CD4-positive, alpha-beta T cell treated with Interleukin-15 for 4 hours (primary cell): ENCODE measurements at places on chromosomes 1 and 21.

DNA sequence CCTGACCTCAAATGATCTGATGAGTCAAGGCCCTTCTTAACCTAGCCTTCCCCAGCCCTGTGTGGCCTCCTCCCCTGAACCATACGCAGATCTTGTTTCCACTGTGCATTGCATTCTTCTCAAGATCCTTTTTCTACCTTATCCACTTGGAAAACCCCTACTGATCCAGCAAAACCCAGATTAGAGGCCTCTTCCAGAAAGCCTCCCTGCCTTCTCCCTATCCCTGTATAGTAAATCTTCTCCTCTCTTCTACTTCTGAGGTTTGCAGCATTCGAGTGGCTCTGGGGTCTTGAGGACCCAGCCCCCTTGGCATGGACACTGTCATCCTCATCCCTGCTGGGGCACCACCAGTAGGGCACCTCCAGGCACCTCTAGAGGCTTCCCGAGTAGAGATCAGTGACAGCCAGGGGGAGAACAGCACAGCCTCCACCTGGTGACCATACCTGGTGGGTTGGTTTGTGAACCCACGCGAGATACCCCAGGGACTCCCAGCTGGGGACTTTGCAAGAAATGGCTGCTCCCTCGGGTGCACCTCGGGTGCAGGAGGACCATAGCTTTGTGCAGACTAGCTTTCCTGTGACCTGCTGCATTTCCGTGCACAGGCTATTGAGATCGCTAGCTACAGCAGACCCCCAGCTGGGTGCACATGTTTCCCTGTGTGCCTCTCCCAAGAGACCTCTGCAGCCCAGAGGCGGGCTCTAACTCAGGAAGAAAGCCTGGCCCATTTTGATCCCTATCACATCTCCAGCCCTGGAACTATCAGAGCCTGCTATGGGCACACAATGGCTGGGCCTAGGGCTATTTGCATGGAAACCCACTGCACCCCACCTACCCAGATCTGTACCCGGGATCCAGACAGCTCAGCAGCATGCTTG, 34.2 kb downstream of the MATN1 start:
- no peak for DNase-seq

DNA sequence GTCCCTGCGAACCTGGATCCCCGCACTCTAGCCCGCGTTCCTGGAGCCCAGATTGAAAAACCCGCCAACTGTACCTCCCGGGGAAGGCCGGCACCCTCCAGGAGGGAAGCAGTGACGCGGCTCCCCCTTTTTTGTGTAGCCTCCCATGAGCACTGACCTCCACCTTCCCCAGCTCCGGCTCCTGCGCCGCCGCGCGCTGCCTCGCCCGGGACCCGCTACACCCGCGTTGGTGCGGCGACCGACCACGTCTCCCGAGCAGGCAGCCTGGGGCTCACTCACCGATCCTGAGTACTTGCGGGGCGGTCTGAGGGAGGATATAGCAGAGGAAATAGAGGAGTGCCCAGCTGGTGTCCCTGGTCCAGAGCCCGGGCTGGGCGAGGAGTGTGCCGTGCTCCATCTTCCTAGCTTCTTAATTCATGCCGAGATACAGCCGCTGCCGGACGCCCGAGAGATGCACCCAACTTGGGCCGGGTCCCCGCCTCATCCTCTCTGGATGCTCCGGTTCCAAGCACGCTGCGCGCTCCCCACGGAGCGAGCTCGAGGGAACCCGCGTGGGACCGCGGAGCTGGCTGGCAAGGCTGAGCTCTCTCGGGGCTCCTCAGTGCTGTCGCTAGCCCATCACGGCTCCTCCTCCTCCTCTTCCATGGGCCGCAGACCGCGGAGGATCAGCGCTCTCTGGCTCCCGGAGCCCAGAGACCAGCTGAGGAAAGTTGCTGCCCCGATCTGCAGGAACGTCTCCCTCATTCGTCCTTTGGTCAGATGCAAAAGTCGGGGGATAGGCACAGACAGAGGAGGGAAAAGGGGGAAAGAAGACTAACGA, 482 bp downstream of the GRIK1 start:
- no peak for DNase-seq

GRCh38 chr1:202315576-202316168, 26.1 kb downstream of the UBE2T start:
- DNase-seq, result peak; percentile 72

DNA sequence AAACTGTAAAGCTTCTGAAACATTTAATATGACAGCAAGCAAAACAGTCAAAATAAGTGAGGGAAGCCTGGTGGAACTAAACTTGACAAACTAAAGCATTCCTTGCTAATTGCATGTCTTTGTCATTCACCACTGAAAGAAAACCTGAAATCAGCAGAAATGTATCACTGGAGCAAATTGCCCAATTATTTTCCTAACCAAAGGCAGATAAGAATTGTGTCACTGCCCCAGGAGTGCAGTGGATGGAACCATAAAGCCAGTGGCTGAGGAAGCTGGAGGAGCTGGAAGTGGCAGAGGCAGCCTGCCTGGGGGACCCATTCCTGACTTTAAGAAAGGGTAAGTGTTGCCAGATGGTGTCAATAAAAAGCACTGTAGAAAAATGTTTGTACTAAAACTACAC, 2.7 kb upstream of the SLC30A10 start:
- DNase-seq, result no peak

DNA sequence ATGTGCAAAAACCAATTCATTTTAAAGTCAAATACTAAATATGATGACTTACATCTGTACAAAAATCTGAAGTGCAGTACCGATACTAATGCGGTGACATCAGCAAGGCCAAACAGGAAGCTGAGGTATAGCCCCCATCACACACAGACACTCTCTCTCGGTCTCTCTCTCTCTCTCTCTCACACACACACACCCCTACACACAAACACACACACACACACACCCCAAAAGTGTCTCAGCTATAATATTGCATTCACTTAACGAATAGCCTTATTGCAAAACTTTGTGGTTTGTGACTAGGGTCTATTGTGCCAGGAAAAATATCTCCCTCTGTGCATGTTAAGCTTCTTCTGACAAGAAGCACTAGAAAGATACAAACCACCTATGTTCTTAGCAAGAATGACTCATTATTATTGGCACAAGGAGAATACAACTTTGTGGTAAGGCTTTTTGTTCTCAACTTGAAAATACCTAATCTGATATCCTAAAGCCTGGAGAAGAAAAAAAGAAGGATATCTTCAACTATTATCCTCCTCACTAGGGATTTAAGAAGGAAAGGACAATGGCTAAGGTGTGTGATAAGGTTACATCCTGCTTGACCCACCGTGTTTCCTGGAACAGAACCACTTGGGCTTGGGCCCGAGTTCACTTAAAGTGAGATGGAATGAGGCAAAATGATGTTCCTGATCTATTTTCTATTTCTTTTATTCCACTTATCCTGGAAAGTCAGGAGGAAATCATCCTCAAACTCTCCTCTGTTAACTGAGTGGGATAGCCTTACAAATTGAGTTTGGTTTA, 107.1 kb downstream of the NIBAN1 start:
- DNase-seq, result peak; percentile 84
